Pancreas (tissue), 10 donors: ENCODE measurements at places on chromosomes 1 and 21. TPM values are rescaled to one million over a fixed set of nuclear protein-coding genes. Genes with fewer than 3 reads are reported as not detected.

SPATA46 gene
- not detected for total RNA-seq

HSPB7 gene
- 1.9 TPM for total RNA-seq

ITLN2 gene
- not detected for total RNA-seq

GBP1 gene
- total RNA-seq = 8.5 TPM

ZNF683 gene
- 0.14 TPM for total RNA-seq

TDRKH gene
- 2.6 TPM for total RNA-seq

CFH gene
- total RNA-seq = 25.7 TPM

MX2 gene
- total RNA-seq = 4.9 TPM

CAPN8 gene
- 1.3 TPM for total RNA-seq

GRCh38 chr1:160077486-160077885, 3.9 kb upstream of the KCNJ9 start:
- no peak for DNase-seq

DNA sequence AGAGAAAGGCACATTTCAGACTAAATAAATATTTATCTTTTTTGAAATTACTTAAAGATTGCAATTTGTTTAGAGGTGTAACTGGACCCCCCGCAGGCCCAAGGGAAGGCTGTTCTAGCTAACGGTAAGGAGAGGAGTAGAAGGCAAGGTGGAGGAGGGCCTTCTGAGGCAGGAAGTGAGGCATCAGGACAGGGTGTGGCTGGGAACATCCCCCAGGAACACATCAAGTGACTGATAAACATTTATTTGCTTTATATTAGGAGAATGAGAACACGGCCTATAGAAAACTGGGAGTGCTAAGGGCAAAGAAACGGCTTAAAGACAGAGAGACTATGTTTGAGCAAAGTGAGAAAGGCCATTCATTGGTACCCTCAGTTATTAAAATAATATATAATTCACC, 23.2 kb downstream of the HIVEP3 start:
- DNase-seq = no peak

DNA sequence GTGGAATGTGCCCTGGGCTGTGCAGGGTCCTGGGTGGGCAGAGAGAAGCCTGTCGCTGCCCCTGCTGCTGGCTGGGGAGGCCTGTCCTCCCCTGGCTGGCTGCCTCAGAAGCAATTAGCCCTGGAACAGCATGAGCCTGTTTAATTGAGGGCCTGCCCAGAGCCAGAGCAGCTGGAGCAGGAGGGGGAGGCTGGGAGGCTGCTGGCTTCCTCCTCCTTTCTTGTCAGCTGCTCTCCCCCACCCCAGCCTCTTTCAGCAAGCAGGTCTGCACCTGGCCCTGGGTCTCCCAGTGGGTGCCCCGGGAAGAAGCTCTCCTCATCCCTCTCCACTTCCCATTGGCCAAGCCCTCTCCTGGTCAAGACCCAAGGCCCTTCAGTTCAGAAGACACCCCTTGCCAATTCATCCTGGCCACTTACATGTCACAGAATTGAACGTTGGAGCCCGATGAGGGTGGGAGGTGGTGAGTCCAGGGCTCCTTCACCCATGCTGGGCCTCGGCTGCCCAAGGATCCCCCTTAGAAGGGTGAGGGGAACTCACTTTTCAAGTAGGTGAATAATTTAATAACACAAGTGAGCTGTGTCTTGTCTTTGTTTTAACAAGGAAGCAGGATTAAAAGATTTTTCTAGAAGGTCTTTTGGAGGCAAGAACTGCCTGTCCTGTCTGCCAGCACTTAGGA, 13.2 kb downstream of the AMPD2 start:
- DNase-seq = peak; percentile 7

GRCh38 chr1:231806623-231807495, 180.3 kb downstream of the DISC1 start:
- DNase-seq = peak; percentile 65

DNA sequence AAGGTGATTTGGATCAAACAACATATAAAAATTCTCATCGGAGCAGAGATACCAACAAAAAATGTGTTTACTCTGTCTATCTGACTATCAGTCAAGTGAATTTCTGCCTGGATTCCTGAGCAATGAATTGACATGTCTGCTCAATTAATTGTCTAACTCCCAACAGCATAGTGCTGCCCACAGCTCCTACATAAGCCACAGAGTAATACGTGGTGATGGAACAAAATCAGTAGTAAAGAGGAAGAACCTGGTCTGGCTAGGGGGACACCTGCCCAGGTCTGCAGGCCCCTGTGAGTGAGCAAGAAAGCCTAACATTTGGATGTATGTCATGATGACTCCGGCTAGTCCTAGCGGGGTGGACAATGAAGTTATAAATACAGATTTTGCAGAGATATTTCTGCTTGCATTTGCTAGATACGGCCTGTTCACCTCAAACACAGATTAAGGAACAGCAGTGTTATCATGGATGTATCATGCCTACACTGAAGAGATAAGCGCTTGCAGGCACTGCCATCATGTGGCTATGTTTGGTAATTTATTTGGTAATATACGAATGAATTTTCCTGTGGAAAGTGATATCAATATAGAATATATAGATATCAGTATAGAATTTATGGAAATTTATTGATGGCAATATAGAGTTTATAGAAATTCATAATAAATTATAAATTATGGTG, 69.6 kb upstream of the LRRC8B start:
- DNase-seq = no peak

DNA sequence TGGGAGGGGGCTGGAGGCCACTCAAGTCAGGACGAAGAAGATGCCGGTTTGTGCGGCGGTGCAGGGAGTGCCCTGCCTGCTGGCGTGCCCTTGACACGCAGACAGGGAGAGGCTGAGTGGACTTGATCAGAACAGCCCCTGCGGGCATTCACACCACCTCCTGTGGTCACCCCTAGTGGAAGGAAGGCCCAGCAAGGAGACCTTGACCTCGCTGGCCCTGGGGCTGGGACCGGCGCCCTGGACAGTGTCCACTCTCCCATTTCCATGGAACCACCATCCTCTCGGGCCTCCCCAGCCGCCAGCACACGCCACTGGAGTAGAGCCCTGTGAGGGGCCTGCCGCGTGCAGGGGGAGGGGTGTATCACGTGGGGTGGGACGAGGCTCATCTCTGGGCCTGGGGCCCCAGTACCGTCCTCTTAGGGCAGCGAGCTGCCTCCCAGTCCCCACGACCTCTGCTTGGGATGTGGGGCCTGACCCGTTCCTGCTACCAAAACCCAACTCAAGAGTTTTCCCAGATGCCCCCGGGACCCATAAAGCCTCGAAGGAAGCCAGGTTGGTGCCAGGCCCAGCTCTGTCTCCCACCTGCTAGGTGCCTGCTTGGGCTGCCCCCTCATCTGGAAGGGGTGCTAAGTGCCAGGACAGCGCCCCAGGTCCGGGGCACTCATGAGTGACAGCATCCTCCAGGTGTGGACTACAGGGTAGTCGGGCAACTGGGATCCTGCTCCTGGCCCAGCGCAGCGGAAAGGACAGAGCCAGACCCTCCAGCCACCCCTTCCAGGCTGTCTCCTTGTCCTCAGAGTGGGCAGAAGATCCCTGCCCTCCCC, 62.8 kb downstream of the SLX9 start:
- DNase-seq = peak; percentile 40

- DNase-seq = peak; percentile 71
Measured at GRCh38 chr1:204286831-204287421, 72.8 kb downstream of the PLEKHA6 start.

DNA sequence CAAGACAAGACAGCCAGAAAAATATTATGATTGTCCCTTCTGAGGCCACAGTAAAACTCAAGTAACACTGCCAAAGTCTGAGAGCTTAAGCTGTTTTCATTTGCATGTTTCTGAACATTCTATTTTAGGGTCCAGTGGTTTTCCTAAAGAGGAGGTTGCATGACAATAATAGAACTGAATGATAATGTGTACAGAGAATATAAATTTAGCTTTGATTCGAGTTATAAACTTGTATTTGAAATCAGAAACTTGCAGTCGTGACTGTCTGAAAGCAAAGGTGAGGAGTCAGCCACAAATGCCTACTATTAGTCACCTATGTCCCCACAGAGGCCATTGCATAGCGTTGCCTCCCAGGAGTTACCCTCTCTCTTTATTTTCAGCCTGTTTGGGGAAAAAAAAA, 363.1 kb upstream of the ADGRL2 start:
- DNase-seq = no peak

- DNase-seq = no peak
Measured at GRCh38 chr1:87344231-87344630, 15.6 kb downstream of the LMO4 start.

DNA sequence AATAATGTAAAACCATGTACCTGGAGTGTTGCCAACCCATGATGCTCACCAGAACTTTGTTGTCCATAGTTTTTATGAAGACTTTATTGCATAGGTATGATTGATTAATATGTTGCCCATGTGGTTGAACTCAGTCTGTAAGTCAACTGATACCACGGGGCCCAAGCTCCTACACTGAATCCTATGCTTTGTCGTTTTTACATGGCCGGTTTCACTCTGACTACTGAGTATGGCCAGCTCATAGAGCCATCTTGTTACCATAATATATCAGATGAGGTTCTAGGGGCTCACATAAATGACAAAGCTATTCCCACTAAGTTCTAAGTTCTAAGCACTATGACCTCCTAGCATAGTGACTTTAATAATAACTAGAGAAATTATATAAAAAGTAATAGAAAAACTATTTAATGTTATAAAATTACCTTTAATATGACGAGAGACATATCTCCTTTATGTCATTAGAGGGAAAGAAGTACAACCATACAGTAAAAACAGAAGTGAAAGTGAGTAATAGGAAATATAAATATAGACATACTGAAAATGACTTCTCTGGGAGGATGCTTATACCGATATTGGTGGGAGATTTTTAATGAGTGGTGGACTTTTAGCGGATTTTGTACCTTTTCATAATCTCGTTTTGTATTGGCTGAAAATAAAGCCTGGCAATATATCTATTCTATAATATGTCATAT, 983.4 kb upstream of the PRMT6 start:
- DNase-seq = no peak

DNA sequence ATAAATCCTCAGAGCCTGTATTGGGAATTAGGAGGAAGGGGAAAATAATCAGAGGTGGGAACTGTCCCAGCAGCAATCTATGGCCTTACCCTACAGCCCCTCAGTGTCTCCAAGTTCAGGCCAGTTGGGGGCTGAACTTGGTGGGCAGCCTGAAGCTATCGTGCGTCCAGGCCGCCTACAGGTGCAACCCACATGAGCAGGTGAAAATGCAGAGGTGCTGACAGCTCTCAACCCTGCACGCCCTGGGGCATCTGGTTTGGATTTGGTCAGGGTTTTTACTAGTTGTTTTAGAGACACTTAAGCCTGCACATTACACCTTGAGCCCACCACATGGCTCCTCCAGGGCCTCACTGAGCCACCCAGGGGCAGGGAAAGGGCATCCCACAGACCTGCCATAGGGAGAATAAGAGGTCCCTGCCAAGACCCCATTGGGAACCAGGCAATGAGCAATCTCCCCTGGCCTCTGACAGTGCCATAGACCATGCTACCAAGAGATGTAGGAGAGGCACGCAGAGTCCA, 209.5 kb downstream of the FOXD2 start:
- no peak for DNase-seq

DNA sequence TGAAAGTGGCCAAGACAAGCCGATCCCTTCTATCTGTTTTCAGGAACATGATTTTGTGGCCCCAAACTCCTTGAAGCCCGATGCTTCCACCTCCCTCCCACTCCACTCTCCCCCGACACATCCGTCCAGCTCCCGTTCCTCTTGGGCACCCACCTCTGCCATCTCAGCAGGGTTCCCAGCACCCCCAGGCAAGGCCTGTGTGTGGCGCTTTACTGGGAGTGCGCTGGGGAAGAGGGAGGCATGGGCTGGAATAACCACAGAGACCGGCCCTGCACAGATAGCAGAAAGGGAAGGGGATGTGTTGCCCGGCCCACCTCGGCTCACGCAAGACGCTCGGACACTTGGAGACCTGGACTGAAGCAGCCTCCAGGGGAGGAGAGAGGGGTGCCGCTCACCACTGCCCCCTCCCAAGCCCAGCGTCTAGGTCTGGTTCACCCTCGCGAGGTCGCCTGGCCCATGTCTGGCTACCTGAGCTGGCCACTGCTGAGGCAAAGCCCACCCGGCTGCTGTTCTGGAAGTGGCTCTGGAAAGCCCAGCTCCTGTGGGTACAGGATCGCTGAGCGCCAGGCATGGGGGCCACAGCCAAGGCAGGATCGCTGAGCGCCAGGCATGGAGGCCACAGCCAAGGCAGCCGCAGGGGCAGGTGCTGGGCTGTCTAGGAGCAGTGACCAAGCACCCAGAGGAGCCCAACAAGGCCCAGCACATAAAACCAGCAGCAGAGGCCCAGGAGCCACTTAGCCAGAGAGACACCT, 23.8 kb upstream of the COL18A1 start:
- DNase-seq = no peak

DNA sequence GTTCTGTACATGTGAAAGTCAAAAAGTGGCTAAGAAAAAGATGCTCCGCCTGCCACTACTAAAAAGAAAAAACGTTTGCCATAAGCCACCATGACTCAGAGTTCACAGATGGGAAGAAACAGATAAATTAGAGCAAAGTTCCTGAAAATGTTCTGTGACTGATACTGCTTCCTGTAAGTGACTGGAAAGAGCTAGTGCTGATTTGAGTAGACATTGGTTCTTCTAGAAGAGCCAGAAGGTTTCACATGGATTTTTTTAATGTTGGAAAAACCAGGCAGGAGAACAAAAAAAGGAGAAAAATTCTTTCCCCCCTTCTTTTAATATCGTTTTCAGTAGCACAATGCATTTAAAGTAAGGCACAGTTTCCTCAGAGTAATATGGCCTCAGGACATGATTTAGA, 221.4 kb downstream of the HLX start:
- no peak for DNase-seq

- DNase-seq = no peak
Measured at GRCh38 chr1:33903210-33903589, 39.3 kb downstream of the HMGB4 start.

DNA sequence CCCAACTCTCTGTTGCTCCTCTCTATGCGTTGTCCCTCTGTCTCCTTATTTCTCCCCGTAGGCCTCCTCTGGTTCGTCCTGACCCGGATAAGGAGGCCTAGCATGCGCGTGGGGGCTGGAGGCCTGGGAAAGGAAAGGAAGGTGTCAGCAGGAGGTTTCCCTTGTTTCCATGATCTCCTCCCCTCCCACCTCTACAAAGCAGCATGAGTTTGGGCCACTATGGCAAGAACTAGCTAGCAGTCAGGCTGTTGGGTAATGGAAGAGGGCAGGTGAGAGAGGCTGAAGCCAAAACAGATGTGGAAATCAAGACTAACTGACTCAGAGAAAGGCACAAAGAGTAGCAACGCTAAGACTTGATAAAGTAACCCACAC, 687 bp upstream of the SEMA6C start:
- DNase-seq = no peak

DNA sequence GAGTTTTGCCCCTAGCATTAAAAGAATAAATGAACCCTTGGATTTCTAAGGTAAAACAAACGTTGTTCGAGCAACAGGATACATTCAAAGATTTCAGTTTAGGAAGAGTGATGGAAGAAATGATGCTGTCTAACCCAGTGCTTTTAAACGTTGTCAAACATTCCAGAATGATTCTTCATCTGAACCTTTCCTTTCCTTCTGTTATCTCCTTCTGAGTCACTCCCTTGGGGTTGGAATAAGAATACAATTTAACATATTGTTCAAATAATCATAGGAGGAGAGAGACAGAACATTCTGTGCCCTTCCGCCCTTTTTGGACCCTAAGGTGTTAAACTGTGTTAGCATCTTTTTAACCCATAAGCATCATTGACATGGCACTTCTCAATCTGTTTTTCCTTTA, 61.1 kb upstream of the RCOR3 start:
- DNase-seq = no peak
